ENCODE measurements at places on chromosomes 4 and X. TPM values are rescaled to one million over a fixed set of nuclear protein-coding genes. Genes with fewer than 3 reads are reported as not detected.

- H3K27ac ChIP-seq: no peak overlapping the region
- H3K4me1 ChIP-seq: peaks cover 6% of the 10 kb centered on the region
- no peak for DNase-seq
- H3K27me3 ChIP-seq: peaks cover 1% of the 10 kb centered on the region
- H3K4me3 ChIP-seq: peak overlapping the region; percentile 67
- no peaks in the 10 kb centered on the region for H3K36me3 ChIP-seq
Measured at GRCh38 chrX:103376979-103377324, 614 bp downstream of the BEX3 start.

NPY2R gene
- not detected for total RNA-seq

DNA sequence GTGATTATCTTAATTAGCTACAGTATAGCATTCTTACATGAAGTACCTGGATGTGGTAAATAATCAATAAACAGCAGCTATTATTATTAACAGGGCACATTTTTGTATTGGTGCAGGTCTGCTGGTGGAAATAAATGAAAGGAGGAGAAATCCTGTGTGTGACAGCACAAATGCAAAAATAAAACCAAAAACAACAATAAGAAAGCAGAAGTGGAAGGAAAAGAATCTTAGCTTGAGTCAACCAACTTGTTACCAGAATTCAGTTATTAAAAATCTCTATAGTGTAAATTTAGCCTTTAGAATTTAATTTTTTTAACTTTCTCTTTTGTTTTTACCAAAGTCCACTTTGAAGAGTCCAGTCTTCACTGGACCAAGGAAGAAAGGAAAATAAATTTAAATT lies 63.1 kb upstream of the LSM6 start:
- no peak for DNase-seq
- peaks cover 10% of the 10 kb centered on the region for H3K27me3 ChIP-seq
- no peaks in the 10 kb centered on the region for H3K36me3 ChIP-seq
- H3K4me1 ChIP-seq: no peaks in the 10 kb centered on the region
- H3K27ac ChIP-seq: no peak overlapping the region

GRCh38 chrX:11764602-11765067 lies 6.6 kb downstream of the MSL3 start:
- no peak for DNase-seq
- peaks cover 64% of the 10 kb centered on the region for H3K4me1 ChIP-seq
- peaks cover 65% of the 10 kb centered on the region for H3K36me3 ChIP-seq
- peak overlapping the region; percentile 68 for H3K27ac ChIP-seq
- H3K4me3 ChIP-seq: peak overlapping the region; percentile 60

DNA sequence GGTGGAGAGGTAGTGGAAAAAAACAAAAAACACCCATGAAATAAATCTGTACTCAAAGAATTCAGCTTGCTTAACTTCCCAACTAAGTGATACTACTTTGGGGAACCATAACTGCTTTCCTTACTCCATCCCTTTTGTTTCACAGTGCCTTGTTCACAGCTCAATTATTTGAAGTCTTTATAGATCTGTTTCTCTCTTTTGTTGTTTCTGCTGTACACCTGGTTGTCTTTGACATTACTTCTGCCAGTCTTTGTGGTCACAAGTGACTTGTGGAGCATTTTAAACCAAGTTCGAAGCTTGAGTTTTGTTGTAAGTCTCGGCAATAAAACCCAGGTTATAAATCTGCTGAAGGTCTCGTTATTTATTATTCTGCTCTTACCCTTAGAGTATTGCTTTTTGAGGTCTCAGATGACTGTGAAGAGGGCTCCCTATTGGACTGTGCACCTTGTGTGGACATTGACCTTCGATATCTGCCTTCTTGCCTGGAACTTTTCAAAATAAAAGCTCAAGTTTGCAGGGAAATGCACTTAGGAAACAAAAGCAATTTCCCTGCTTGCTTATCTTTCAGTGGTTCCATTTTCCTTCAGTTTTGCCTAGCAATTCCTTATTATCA lies 59.8 kb downstream of the ANK2 start:
- peaks cover 2% of the 10 kb centered on the region for H3K27me3 ChIP-seq
- no peaks in the 10 kb centered on the region for H3K36me3 ChIP-seq
- H3K27ac ChIP-seq: no peak overlapping the region

DNA sequence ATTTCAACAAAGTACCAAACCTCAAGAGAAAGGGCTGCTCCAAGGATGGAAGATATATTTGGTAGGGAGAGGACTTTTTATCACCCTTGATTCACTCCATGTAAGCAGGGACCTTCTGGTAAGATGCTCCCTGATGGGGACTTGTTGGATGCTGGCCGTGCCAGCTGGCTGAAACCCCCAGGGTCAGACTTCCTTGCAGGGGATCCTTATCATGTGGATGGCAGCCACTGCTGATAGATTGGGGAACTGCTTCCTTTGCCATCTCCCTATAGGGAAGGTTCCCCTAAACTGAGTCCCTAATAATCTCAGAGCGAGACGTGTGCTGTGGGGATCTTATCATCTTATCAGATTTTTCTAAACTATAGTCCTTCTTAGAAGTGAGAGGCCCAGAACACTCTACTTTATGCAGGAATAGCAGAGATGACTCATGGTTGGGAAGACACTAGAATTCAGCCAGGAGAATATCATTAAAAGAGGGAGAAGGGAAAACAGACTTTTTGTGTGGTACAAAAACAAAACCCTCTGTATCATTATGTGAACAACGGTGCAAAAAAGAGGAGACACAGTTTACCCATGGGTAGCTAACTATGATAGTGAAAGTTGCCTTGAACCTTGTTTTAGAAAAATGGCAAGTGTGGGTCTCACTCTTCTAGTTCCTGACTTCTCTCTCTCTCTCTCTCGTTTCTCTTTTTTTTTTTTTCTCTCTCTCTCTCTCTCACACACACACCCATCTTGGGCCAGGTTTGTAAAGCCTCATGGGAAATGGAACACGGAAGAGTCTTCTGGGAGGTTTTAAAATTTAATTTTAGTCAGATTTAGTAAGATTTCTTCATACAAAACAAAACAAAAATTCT lies 16.1 kb downstream of the RHOH start:
- H3K36me3 ChIP-seq: peaks cover 82% of the 10 kb centered on the region
- H3K27me3 ChIP-seq: no peaks in the 10 kb centered on the region
- peaks cover 92% of the 10 kb centered on the region for H3K4me1 ChIP-seq
- DNase-seq: no peak

FAM149A gene
- total RNA-seq: 0.38 TPM

- H3K36me3 ChIP-seq: no peaks in the 10 kb centered on the region
- H3K4me1 ChIP-seq: no peaks in the 10 kb centered on the region
- H3K4me3 ChIP-seq: no peak overlapping the region
- H3K27ac ChIP-seq: no peak overlapping the region
- H3K27me3 ChIP-seq: peaks cover 18% of the 10 kb centered on the region
- no peak for DNase-seq
Measured at GRCh38 chr4:48979914-48980579, 6.0 kb upstream of the CWH43 start.

GRCh38 chrX:17700976-17701375 lies 36.3 kb upstream of the SCML1 start:
- H3K36me3 ChIP-seq: no peaks in the 10 kb centered on the region
- no peak overlapping the region for H3K4me3 ChIP-seq
- no peak overlapping the region for H3K27ac ChIP-seq

DNA sequence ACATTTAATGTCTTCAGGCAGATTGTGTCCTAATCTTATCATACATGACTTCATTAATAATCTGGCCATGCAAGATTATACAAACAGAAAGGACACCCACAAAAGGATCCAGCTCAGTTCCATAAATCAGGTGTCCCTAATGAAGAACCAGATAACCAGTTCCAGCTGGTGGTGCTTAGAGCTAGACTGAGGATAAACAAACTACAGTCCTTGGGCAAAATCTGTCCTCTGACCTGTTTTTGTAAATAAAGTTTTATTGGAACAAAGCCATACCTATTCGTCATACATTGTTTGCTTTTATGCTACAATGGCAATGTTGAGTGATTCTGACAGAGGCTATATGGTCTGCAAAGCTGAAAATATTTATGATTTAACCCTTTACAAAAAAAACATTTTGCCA lies 199.5 kb downstream of the MID1IP1 start:
- H3K36me3 ChIP-seq: no peaks in the 10 kb centered on the region
- no peak for DNase-seq
- H3K27me3 ChIP-seq: no peaks in the 10 kb centered on the region
- H3K4me3 ChIP-seq: no peak overlapping the region

GRCh38 chr4:102503301-102503746 lies 2.2 kb downstream of the NFKB1 start:
- DNase-seq: no peak
- H3K27me3 ChIP-seq: no peaks in the 10 kb centered on the region
- H3K4me1 ChIP-seq: peaks cover 37% of the 10 kb centered on the region
- peak overlapping the region; percentile 29 for H3K27ac ChIP-seq
- peaks cover 24% of the 10 kb centered on the region for H3K36me3 ChIP-seq

GRCh38 chrX:118961866-118962560 lies 12.4 kb upstream of the LONRF3 start:
- no peaks in the 10 kb centered on the region for H3K36me3 ChIP-seq
- H3K27me3 ChIP-seq: no peaks in the 10 kb centered on the region
- no peak overlapping the region for H3K27ac ChIP-seq
- H3K4me3 ChIP-seq: no peak overlapping the region
- no peak for DNase-seq
- no peaks in the 10 kb centered on the region for H3K4me1 ChIP-seq

DNA sequence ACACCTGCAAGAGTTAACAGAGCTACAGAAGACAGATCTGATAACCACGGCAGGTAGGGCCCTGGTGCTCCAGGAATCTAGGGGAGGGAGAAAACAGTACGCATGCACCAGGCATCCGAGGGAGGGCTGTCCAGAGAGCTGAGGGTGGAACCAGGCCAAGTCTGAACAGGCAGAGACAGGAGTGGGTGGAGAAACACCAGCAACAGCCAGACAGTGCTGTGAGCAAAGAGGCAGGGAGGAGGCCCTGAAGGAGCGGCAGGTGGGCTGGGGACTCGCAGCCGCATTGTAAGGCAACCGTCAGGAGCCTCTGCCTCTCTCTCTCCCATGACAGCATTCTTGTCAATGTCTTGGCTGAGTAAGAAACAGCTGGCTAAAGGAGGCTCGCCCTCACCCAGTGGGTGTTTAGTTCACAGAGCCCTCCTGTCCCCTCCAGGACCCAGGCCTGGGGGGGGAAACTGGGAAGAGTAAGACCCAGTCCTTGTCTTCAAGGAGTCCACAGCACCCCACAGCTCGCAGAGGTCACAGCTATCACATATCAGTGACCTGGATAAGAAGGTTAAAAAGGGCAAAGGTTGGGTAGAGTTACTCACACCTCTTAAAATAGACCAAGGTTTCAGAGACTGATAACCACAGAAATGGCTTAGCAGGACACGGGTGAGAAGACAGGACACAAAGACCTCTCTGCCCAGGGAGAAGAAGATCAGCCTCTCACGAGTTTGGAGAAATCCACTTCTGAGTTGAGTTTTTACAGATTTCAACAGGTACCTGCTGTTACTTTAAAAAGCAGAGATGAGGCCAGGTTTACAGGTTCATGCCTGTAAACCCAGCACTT lies 10.5 kb downstream of the ACSL1 start:
- no peak for DNase-seq
- H3K4me1 ChIP-seq: peaks cover 17% of the 10 kb centered on the region

DNA sequence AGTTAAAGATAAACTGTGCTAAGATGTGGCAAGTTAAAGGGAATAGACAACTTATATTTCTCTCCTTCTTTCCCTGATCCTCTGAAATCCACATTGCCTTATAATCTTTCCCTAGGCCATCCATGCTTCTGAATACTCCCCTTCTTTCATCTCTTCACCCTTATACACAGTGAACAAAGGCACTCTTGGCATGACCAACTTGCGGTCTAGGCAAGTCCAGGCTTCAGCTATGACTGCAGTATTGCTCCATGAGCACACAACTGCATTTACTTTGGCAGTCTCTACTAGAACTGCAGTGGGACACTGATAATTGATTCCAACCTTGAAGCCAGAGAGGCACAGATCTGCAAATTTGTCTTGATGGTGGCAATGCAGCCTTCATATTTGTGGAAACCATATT lies 24.2 kb upstream of the UBA6 start:
- H3K27me3 ChIP-seq: no peaks in the 10 kb centered on the region
- H3K4me3 ChIP-seq: no peak overlapping the region
- DNase-seq: no peak
- H3K4me1 ChIP-seq: peaks cover 20% of the 10 kb centered on the region

GRCh38 chrX:72280321-72280845 lies 3.3 kb upstream of the RPS4X start:
- peaks cover 15% of the 10 kb centered on the region for H3K27me3 ChIP-seq
- H3K36me3 ChIP-seq: peaks cover 8% of the 10 kb centered on the region
- no peak overlapping the region for H3K27ac ChIP-seq
- H3K4me1 ChIP-seq: peaks cover 11% of the 10 kb centered on the region

GRCh38 chr4:37946503-37947179 lies 13.6 kb upstream of the PTTG2 start:
- peaks cover 8% of the 10 kb centered on the region for H3K36me3 ChIP-seq
- no peak for DNase-seq
- no peak overlapping the region for H3K4me3 ChIP-seq
- peaks cover 9% of the 10 kb centered on the region for H3K4me1 ChIP-seq
- H3K27ac ChIP-seq: no peak overlapping the region

PWWP3B gene
- total RNA-seq: not detected

- H3K4me3 ChIP-seq: no peak overlapping the region
- no peaks in the 10 kb centered on the region for H3K4me1 ChIP-seq
- no peak for DNase-seq
- H3K27ac ChIP-seq: no peak overlapping the region
Measured at GRCh38 chrX:3231766-3232165, 114.7 kb downstream of the MXRA5 start.

BEX4 gene
- total RNA-seq: 10.5 TPM

Measured in activated CD4-positive, alpha-beta memory T cell treated with anti-CD3 and anti-CD28 coated beads, Interleukin-2, amount 10 ng/mL, durations not matched to agents 7 days and 5 days (primary cell).